HS-5 (cell line): ENCODE measurements at places on chromosomes 3 and 15.
A peak's percentile ranks its signal among the peaks of the same experiment; 100 is the strongest.

DNA sequence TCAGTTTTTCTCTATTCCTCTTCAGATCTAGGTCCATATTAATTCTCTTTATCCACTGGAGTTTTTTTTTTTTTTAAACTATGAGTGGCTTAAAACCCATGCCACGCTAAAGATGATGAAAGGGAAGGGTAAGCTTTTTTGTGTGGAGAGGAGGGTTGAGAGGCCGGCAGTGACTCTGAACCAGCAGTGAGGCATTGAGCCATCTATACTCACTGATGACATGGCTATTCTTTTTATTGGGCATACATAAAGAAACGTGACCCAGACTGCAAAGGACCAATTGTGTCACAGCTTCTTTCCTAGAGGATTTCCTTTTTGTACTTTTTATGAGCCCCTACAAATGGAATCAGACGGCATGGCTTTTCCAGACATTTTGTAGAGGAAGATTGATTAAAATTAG lies 662.2 kb downstream of the AGBL1 start:
- DNase-seq: no peak

DNA sequence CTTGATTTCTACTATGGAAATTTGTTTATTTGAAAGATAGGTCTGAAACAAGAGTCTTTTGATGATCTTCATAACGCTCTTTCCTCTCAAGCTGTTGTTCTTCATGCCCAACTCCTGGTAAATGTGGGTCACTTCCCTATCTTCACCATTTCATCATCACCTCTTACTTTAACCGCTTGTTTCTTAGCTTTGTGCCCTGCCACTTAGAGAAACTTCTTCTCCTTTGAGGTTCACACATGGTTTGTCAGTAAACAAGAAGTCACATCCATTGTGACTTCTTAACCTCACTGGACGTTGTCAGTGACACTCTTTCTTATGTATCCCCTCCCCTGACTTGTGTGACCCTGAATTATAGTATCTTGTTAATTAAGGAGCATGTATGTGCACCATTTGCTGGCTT lies 16.9 kb upstream of the P2RY13 start:
- no peak for DNase-seq

GRCh38 chr3:141878817-141879216 lies 2.4 kb downstream of the ATP1B3 start:
- no peak for DNase-seq

DNA sequence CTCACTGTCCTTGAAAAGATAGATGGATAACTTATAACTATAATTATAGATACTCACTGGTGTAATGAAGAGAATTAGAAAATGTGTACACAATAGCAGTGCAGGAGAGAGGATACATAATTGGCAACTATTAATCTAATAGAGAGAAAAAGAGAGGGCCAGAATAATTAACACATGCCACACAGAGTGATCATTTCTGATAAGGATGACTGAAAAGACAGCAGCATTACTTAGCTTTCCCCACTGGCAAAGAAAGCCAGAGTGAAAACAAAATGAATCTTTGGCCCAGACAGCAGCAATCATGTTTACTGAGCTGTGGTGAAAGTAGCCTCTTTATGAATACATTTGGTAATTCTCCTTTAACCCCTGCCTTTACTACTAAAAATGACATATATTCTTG lies 493.3 kb upstream of the ROBO1 start:
- DNase-seq: no peak

- DNase-seq: no peak
Measured at GRCh38 chr15:97998307-97999071, 38.0 kb downstream of the ARRDC4 start.

GRCh38 chr3:46915297-46915822 lies 37.8 kb downstream of the PTH1R start:
- no peak for DNase-seq

- DNase-seq: no peak
Measured at GRCh38 chr15:89982315-89983055, 18.6 kb upstream of the ZNF710 start.

- no peak for DNase-seq
Measured at GRCh38 chr15:85543741-85544155, 163.3 kb downstream of the AKAP13 start.

GRCh38 chr15:66875588-66876420 lies 173.8 kb downstream of the SMAD6 start:
- no peak for DNase-seq

DNA sequence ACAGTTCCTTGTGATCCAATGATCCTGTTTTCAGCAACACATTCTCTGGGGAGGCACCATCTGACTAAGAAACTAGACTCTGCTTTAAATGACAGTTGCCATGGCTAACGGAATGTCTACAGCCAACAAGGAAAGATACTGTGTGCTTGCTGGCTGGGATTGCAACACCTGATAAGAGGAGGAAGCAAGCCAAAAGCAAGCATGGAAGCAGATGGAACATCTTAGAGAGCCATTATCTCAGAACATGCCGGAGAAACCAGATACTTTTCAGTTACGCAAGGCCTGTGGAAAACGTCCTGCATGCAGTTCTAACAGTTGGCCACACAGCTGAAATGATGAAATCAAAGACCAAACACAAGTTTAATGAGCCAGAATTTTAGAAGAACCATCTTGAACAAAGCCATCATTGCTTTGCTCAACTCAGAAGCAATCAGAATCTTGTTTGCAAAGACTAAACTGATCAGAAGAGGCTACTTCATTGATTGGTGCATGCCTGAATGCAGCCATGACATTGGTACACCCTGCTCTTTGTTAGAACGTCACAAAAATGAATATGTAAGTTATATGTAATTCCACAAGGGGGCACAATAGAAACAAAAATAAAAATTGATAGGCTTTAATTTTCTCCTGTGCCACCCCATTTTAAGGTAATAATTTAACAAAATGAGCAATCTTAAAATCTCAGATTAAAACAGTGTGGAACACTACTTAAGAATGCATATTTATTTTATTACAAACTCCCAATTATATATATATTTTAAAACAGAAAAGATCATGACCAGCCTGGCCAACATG lies 50.8 kb downstream of the GXYLT2 start:
- peak; percentile 96 for DNase-seq

GRCh38 chr3:128144512-128145187 lies 8.6 kb upstream of the EEFSEC start:
- DNase-seq: no peak

- no peak for DNase-seq
Measured at GRCh38 chr3:45026957-45027356, 854 bp downstream of the CLEC3B start.

GRCh38 chr15:41655716-41656115 lies 4.5 kb upstream of the MGA start:
- no peak for DNase-seq

DNA sequence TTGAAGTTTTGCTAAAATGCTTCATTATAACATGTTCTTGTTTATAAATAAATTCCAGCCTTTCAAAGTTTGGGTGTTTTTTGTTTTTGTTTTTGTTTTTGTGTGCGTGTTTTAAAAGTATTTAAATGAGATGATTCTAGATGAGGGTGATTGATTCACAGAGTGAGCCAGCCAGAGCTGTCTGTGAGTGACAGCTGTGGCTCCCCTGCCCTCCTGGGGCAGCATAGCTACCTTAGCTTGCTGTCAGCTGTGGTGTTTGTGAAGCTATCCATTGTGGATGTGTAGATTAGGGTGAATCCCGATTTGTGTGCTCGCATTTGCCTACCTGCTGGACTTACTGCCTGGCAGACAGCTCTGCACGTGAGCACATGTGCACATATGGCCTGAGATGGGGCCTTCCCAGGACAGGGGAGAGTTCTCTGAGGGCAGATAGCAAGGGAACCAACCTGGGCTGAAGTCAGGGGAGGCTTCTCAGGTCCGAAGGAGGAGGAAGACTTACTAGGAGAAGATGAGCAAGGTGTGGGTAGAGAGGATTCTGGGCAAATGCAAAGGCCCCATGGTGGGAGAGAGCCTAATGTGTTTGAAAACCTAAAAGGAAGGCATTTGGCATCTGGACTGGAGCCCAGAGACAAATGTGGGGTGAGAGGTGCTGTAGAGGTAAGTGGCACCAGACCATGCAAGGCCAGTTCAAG lies 124.2 kb downstream of the EEFSEC start:
- no peak for DNase-seq

GRCh38 chr15:35206060-35206675 lies 121.1 kb upstream of the NANOGP8 start:
- no peak for DNase-seq

GRCh38 chr3:157921811-157922210 lies 184.4 kb downstream of the SHOX2 start:
- no peak for DNase-seq
